ENCODE measurements at places on chromosomes 16 and 17.
A peak's percentile ranks its signal among the peaks of the same experiment; 100 is the strongest.

GRCh38 chr17:31269578-31269983, 27.5 kb downstream of the OMG start:
- no peak for DNase-seq

DNA sequence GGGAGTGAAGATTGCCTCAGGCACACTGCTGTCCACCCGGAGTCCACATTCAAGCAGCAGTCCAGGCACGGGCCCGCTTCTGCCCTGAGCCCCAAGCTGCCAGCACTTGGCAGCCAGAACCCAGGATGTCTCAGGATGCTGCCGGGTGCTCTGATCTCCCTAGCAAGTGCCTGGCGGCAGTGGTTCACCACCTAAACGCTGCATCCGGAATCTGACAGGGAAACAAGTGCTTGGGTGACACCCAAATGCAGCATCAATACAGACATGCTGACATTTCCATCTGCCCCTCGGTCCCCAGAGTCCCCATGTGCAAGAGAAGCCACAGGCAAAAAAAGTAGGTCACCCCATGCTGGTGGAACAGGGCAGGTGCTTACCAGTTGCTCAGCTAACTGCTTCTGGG, 197.1 kb upstream of the RPL38 start:
- no peak for DNase-seq

DNA sequence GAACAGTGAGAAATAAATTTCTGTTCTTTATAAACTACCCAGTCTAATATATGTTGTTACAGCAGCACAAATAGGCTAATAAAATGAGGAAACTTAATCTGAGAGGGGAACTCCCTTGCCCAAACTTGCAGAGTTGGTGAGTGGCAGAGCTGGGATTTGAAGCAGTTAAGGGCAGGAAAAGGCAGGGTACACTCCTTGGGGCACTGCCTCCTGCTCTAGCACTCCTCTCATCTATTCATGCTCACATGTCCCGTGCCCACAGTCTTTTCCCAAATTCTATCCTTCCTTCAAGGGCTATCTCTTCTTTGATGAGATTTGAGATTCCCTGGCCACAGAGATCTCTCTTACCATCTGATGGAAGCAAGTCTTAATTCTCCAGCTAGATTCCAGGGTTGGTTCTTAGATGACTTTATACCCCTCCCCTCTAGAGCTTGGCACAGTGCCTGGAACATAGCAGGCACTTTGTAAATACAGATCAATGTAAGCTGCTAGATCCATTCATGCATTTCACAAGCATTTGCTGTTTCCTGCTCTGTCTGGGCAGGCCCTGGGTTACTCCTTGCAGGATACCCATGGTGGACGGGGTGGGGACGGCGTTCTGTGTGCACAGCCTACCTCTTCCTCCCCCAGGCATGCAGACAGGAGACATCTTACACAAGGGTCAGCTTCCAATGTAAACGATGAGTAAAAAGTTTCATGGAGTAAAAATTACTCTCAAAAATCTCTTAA, 39.2 kb upstream of the ABCC12 start:
- no peak for DNase-seq

GRCh38 chr16:77113835-77114234, 77.2 kb upstream of the MON1B start:
- no peak for DNase-seq

DNA sequence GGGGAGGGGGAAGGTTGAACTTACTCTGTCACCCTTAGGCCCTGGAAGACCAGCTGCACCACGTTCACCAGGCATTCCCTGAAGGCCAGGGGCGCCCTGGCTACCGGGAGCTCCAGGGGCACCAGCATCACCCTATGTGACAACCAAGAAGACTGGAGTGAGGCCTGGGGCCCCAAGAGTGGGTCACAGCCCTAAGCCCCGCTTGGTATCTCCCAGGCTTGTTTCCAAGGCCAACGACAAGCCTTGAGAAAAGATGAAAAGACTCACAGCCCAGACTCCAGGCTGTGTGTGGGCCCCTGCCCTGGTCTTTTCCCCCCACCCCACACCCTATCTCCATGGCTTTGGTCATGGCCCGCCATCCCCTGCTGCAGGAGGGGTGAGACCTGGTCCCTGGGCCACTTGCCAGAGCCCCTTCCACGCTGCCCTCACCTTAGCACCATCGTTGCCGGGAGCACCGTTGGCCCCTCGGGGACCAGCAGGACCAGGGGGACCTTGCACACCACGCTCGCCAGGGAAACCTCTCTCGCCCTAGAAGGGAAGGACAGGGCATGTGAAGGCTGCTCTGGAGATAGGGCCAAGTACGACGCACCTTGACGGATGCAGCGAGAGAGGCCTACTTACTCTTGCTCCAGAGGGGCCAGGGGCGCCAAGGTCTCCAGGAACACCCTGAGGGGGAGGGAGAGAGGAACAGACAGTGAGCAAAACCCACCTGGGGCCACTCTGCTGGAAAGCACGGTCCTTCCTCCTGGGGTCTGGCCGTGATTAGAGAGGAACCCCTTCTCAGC, 9.9 kb downstream of the COL1A1 start:
- no peak for DNase-seq

DNA sequence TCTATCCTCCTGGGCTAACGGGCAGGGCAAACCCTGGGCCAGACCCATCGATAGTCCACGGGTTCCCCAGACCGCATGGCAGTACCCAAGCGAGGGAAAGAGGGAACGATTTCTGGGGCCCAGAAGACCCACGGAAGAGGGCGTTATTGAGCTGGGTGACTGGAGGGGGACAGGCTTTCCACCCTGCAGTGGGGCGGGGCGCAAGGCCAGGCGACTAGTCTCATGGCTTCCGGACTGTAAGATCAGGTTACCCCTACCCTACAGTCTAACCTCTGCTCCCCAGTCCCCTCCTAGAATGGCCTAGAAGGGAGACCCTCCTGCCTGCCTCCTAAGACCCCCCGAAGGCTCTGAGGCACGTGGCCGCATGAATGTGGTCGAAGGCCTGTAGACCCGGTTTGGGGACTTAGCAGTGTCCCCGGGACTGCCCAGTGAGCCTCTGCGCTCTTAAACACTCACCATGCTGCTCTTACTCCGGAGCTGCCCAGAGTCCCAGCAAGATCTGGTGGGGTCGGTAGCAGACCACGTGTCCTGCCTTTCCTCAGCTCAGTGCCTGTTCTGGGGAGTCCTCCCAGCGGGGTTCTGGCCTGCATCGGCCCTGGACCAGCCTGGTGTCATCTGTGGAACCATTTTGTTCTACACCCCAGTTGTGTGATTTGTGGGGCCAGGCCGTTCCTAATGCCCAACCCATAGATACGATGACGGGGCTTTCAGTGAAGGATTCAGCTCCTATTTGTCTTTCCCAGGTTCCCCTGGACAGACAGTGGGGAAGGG, 13.2 kb upstream of the AURKB start:
- no peak for DNase-seq

DNA sequence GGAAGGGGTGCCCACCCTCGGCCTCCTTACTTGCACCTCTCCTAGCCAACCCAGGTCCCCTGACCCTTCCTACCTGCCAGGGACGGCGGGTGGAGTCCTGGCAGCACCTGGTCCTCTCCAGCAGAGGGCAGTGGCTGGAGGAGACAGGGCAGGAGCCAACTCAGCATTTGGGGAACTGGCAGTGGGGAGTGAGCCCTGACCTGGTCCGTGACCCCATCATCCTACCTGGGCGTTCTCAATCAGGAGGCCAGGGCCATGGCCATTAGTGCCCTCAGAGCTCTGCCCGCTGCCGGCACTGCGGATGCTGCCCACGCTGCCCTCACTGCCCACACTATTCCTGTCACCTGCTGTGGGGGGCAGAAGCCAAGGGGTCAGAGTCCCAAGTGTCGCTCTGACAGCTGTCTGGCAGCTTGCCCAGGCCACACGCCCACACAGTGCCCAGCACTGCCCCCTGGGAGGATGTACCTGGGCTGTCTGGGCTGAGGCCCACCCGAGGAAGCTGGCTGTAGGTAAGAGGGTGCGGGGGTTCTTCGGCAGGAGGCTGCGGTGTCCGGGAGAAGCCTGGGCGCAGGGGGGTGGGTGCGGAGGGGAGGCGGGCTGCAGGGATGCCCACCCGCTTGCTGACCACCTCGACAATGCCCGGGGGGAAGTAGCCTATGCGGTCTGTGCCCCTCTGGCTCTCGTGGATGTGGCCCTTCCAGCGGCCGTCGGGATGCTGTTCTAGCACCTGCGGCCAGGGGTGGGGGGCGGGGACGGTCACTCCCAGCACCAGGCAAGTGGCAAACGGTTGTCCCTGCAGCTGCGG, 10.8 kb downstream of the CASKIN2 start:
- no peak for DNase-seq

GRCh38 chr17:2343421-2343820, 6.1 kb downstream of the SGSM2 start:
- no peak for DNase-seq

GRCh38 chr17:48011405-48012150, 26.0 kb downstream of the COPZ2 start:
- DNase-seq: no peak

- DNase-seq: no peak
Observed at GRCh38 chr16:56048425-56049105, 142.7 kb upstream of the GNAO1 start.

- DNase-seq: no peak
Observed at GRCh38 chr17:3712811-3713463, 10.8 kb upstream of the HASPIN start.

GRCh38 chr17:33463887-33464286, 170.8 kb upstream of the ASIC2 start:
- no peak for DNase-seq

GRCh38 chr17:73266796-73267195, 5.1 kb upstream of the CPSF4L start:
- no peak for DNase-seq

DNA sequence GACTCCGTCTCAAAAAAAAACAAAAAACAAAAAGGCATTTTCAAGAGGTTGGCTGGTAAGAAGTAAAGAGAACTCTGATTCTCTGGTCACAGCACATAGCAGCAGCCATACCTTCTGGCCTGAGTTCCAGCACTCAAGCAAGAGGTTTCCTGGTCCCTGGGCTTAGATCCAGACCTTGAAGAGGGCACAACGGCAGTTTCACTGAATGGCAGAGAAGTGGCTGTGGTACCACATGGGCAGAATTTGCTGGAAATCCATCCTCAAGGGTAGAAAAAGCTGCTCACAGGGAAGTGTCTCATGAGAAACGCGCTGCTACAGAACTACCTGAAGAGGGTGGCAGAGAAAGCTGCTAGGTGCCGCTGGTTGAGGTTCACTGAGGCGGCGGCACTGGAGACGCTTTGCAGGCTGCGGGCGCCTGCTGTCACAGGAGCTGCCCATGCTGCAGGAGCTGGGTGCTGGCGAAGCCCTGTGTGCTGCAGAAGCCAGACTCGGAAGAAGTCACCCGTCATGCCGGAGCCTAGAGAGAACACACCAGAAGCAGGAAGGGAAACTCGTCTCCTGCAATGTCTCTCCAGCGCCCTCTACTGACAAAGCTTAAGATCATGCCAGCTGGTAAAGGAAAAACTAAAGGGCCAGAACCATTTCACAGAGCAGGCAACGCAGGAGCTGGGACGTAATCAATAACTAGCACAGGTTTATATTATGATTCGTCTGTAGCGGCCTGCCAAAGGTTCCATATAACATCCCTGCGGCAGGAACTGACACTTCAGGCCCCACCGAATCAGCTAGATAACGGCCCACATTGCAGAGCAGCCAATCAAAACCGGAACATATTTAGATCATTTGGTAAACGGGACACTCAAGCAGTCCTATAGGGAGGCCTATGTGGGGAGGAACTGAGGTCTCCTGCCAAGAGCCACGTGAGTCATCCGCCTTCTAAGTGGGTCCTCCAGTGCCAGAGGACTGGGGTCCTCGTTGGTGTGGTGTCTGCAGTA, 5.4 kb upstream of the ZNF213 start:
- DNase-seq: peak; percentile 60

- DNase-seq: no peak
Observed at GRCh38 chr17:32529604-32530003, 42.8 kb downstream of the CDK5R1 start.

GRCh38 chr17:48498164-48498850, 32.5 kb downstream of the HOXB1 start:
- DNase-seq: no peak

DNA sequence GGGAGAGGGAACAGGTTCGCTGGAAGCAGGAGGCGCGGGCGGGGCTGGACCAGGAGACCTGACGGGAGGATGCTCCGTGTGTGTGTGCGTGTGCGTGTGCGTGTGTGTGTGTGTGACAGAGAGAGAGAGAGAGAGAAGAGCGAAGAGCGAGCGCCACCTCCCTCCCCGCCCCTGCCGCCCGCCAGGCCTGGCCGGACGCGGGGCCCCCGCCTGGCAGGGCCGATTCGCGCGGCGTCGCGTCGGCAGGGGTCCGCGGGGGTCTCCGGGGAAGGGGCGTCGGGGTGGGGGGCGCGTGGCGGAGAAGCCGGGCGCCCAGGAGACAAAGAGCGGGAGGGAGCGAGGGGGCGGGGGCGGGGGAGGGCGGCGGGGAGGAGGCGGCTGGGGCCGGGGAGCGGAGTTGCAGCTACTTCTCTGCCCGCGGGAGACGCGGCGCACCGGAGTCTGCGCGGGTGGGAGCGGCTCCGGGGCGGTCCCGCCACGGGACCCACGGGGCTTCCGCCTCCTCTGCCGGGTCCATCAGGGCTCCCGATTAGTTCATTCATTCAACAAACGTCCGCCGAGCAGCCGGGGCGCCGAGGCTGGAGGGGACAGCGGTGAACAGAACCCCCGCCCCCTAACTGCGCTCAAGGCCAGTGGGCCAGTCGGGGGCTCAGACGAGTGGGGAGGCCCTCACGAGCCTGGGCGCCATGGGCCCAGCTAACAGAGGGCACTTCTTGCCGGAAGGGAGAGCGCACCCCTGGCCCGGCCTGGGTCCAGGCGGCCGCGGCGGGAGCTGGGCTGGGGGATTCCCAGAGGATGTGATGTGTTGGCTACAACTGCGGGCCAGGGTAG, at the start of gene SAMD14:
Gene SAMD14 (minus strand): TSS at position 433 of the 831 bp plus-strand sequence. CDS start 5,201 bp downstream, outside the sequence.
- DNase-seq: no peak

GRCh38 chr16:66023481-66023880, 343.0 kb upstream of the CDH5 start:
- DNase-seq: no peak

- DNase-seq: no peak
Observed at GRCh38 chr17:37888881-37889280, 35.3 kb upstream of the TBC1D3K start.

DNA sequence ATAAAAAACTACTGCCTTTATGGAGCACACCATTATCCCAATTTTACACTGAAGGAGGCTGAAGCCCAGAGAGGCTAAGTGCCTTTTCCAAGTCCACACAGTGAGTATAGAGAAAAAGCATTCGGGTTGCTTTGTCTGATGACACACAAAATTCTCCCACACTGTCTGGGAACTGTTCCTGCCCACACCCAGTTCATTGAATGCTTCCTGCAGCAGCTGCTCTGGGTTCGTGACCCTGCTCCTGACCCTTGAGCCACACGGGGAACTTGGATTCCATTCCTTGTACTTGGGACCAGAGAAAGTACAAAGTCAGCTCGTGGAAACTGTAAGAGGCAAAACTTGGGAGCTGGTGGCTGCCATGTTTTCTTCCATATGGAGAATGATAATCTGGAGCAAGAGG, 57.9 kb downstream of the AKAP1 start:
- DNase-seq: no peak

- DNase-seq: peak; percentile 87
Observed at GRCh38 chr16:69890114-69890891, 60.8 kb upstream of the CLEC18A start.

GRCh38 chr16:59887856-59888255, 1153.7 kb upstream of the GOT2 start:
- no peak for DNase-seq

GRCh38 chr17:1940810-1941185, 84.3 kb downstream of the RTN4RL1 start:
- no peak for DNase-seq

Data from amygdala (tissue), 56 donors.